ENCODE measurements at places on chromosomes 2 and 18.
A peak's percentile ranks its signal among the peaks of the same experiment; 100 is the strongest.

DNA sequence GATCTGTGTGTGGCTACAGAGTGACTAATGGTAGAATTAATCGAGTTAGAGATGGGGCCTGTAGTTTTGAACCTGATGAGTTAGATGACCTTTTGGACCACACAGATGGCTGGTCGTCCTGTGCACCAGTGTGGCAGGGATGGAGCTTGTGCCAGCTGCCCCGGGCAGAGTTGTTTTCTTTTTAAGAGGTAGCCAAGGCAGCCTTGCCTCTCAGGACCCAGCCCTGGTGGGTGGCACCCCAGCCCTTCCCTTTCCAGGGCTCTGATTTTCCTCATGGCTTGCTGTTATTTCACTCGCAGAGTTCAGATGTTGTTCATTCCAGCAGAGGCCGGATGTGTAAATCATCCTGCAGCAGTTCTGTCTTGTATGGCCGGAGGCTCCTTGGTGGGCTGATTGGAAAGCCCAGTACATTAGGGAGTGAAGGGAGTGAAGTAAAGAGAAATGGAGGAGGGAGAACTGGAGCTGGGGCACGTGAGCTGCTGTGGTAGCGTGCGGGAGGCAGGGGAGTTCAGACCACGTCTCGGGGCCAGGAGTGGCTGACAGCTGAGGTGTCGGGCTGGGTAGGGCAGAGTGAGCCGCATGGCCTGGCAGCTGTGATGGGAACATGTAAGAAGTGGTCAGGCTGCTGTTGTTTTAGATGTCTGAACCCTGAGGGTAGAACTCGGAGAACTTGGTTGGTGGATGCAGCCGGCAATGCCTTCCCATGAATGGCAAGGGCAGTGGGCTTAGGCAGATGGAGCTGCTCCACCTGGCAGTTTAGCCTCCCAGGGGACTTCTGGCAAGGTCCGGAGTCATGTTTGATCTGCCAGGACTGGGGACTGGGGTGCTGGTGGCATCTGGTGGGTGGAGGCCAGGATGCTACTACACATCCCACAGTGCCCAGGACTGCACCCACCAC, 28.8 kb downstream of the ASAP2 start:
- no peak for DNase-seq

DNA sequence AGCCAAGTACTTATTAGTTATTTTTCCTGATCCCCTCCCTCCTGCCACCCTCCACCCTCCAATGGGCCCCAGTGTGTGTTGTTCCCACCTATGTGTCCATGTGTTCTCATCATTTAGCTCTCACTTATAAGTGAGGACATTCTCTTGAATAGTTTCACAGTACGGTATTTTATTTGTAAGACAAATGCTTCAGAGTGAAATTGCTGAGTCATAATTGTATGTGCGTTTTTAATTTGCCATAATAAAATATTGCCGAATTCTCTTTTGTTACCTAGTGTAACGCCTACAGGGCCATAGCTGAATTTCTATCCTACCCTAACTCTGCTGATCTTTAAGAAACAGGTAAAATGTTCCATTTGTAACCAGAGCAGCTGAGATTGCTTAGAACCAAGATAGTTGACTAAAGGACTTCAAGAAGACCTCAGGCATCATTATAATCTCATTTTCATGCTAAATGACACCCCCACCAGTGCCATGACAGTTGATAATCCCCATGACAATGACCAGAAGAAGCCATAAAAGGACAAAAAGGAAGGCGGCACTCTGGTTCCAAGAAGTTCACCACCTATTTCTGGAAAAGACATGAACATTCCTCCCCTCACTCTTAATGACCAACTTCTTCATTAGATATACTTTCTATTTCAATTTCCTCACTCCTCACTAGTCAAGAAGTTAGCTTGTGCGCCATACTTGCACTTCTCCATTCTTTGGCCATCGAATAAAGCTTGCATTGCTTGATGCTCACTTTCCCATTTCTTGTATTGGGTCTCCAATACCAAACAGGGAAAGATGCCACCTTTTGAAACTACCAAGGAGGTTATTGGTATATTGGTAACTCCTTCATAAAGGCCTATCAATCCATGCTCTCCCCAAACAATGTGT, 18.4 kb downstream of the SCN9A start:
- DNase-seq, result no peak

- DNase-seq, result no peak
Observed at GRCh38 chr18:23712445-23712844, 23.2 kb downstream of the LAMA3 start.

DNA sequence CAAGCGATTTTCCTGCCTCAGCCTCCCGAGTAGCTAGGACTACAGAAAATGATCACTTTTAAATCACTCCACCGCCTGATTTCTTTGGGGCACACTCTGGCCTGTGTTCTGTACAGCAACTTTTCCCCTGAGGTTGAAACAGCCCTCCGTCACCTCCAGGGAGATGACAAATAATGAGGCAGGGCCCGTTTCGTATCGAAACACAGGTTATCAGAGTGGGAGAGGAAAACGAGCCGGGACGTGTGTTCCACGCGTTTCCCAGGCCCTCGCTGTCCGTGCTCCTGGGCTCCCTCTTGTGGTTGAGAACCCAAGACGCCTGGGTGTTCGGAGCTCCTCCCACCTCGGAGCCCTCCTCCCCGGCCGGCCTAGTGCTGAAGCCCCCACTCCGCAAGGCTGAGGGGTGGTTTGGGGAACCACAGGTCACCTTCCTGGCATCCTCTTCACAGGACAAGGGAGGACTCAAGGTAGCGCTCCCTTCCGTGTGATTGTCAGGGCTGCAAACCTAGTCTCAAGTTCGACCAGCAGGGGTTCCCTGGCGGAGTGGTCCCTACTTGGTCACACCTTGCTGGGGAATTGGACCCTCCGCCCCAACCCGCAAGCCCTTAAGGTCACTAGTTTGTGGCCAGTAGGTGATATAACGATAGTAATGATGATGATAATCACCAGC, 12.8 kb downstream of the ATP6V1B1 start:
- DNase-seq, result peak; percentile 66

GRCh38 chr2:28893488-28893887, 979 bp upstream of the WDR43 start:
- DNase-seq, result no peak

GRCh38 chr18:55376387-55376786, 211.6 kb downstream of the TCF4 start:
- DNase-seq, result no peak

- DNase-seq, result peak; percentile 40
Observed at GRCh38 chr2:110858135-110858725, 125.9 kb downstream of the ACOXL start.

- DNase-seq, result no peak
Observed at GRCh38 chr2:99485824-99486223, 4.0 kb downstream of the REV1 start.

GRCh38 chr2:62118160-62118559, 77.8 kb upstream of the B3GNT2 start:
- DNase-seq, result no peak

All from stimulated activated CD8-positive, alpha-beta memory T cell treated with anti-CD3 and anti-CD28 coated beads, Interleukin-15, amount 100 ng/mL, for 1 hour (primary cell).